ENCODE measurements at places on chromosomes 3 and 15.

GRCh38 chr15:76464247-76464646 lies 127.7 kb downstream of the ISL2 start:
- DNase-seq = no peak

DNA sequence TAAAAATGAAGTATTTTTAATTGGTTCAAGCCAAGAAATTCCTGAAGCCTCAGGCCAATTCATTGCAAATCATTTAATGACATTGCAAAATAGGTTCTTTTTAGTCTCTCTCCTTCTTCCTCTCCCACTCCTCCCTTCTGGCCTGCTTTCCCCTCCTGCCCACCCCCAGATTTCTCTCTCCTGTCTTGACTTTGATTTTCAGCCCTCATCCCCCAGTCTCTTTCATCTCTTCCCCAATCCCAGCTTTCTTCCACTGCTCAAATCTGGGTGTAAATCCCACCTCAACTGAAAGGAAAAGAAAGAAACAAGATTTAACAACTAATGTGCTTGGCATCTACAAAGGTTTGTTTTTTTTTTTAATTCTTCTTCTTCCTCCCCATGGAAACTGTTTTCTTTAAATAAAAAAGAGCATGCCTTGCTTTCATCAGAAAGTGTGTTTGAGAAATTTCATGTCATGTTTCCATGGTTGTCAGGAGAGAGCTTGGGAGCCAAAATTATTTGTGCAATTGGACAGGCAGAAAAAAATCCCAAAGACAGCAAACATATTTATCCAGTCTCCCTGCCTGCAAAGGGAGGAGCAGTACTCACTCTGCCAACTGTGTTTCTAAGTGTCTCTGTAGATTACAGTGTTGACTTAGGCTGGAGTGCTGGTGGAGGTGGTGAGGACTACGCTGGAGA lies 50.4 kb downstream of the BOC start:
- no peak for DNase-seq

- no peak for DNase-seq
These were observed 878.8 kb downstream of the NAALADL2 start for GRCh38 chr3:175737646-175738572.

- no peak for DNase-seq
These were observed 753.4 kb downstream of the FHIT start for GRCh38 chr3:60497902-60498301.

DNA sequence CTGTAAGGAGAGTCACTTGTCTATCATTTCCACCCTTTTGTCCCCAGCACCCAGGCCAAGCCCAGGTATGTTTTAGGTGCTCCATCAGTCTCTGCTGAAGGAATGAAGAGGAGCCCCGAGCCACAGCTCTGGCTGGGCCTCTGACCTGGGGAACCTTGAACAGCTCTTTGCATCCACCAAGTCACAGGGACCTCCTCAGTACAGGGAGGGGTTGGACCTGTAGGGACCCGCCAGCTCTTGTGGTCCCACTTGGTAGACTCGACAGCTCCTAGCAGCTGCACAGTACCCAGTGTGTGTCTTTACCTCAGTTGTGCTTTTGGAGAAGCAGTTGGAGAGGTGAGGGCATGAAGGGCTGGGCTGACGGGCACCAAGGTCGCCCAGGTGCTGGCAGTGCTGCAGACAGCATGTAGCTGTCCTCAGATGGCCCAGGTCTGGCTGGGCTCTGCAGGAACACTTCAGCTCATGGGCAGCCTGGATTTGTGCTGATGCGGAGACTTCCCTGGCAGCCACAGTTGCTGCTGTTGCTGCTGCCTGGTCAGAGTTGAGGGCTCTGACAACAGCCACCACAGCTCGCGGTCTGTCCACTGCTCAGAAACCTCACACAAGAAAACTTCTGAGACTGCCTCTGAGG lies 123.6 kb downstream of the CACNA1D start:
- DNase-seq = no peak

- no peak for DNase-seq
These were observed 46.1 kb downstream of the C2CD4A start for GRCh38 chr15:62112616-62113593.

DNA sequence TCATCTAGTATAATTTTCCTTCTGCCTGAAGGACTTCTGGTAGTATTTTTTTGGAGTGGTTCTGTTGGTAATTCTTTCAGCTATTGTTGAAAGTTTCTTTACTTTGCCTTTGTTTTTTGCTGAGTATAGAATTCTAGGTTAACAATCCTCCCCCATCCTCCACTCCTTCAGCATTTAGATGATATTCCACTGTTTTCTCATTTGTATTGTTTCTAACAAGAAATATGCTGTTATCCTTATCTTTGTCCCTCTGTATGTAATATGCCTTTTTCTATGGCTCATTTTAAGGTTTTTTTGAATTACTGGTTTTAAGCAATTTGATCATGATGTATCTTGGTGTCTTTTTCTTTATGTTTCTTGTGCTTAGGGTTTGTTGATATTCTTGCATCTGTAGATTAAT lies 53.9 kb downstream of the KLF15 start:
- DNase-seq = no peak

DNA sequence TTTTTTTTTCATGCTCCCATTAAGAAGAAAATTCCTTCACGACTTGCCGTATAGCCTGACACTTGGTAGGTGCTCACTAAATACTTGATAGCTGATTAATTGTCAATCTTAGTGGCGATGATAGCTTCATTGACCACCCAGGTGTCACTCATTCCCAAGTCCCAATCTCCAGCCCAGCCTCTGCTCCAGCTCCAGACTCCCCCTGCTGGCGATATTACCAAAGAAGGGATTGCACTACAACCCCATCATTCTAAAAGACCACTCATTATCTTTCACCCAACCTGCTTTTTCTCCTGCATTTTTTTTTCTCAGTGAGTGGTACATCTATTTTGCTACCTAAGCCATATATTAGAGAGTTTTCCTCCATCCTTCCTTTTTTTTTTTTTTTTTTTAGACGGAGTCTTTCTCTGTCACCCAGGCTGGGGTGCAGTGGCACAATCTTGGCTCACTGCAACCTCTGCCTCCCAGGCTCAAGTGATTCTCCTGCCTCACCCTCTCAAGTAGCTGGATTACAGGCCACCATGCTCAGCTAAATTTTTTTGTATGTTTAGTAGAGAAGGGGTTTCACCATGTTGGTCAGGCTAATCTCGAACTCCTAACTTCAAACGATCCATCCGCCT lies 19.5 kb upstream of the COMMD2 start:
- DNase-seq = peak; percentile 9

- DNase-seq = no peak
These were observed 68.6 kb downstream of the ZNF621 start for GRCh38 chr3:40593351-40593750.

- DNase-seq = peak; percentile 66
These were observed 897 bp upstream of the TLE3 start for GRCh38 chr15:70098461-70099166.

- DNase-seq = no peak
These were observed 63.1 kb downstream of the FOXP1 start for GRCh38 chr3:71520161-71521020.

- no peak for DNase-seq
These were observed 57.0 kb upstream of the CMTM7 start for GRCh38 chr3:32334675-32335074.

GRCh38 chr3:58612830-58613229 lies 35.6 kb upstream of the FAM107A start:
- no peak for DNase-seq

GRCh38 chr15:60551781-60552161 lies 72.8 kb upstream of the ICE2 start:
- DNase-seq = no peak

- DNase-seq = no peak
These were observed 69.8 kb upstream of the MNS1 start for GRCh38 chr15:56534728-56535127.

DNA sequence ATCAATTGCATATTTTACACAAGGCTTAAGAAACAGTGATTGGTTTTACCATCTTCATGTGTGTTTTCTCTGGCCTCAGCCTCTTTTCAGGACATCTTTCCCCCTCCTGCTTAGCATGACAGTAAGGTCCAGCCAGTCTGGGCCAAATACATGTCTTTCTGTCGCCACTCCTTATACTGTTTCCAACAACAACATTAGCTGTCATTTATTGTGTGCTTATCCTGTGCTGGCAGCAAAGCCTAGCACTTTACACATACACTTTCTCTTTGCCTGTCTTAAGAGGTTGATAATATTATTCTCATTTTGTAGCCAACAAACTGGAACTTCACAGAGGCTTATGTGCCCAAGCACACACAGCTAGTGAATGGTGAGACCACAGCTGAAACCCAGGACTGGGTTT lies 37.8 kb downstream of the B3GALNT1 start:
- no peak for DNase-seq

GRCh38 chr3:104596551-104596950 lies 770.2 kb upstream of the ALCAM start:
- no peak for DNase-seq

DNA sequence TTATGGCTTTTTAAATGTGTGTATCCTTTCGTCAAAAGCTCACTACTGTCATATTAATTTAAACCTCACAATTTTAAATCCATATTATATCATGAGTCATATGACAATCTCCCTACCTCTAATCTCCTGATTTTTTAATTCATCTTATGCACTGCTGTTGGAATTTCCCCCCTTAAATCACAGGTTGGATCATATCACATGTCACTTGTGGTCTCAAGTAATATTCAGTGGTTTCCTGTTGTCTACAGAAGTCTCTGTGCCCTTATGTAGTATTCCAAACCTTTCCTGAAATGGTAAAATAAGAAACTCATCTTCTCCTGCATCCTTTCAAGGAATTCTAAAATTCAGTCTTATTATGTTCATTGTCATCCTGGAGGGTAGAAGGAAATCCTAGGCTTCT lies 116.0 kb upstream of the CBLB start:
- DNase-seq = no peak

DNA sequence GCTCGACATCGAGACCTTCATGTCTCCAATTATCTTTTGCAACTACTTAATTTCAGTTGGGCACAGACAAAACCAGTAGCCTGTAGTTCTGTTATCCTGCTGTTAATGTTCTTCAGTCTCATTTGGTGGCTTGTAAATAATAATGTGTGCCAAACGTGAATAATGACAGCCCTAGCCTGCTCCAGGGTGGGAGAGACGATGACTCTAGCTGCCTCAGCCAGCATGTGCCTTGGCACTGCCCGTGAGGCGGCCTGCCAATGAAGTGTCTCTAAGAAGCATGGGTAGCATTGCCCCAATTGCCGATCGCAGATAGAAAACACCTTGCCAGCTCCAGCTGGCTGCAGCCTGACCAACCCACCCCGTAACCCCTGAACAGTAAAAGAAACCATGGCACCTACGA lies 58.8 kb downstream of the ASB7 start:
- no peak for DNase-seq

DNA sequence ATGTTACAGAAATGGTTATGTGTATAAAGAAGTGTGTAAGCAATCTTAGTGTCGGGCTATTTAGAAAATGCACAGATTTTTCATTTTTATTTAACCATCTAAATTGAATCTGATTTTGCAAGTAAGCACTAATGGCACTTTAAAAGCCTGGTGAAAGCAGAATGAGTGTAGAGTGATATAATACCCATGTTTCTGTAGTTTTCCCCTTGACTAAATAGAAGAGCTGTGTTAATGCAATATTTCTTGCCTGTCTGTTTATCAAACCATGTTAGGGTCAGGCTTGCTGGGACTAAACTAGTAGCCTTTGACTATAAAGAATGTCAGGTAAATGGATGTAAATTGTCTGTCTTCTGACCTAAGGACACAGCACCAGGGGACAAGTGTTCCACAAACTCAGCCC lies 714.0 kb downstream of the CADM2 start:
- no peak for DNase-seq

- no peak for DNase-seq
These were observed 36.6 kb downstream of the OXSM start for GRCh38 chr3:25826510-25826909.

DNA sequence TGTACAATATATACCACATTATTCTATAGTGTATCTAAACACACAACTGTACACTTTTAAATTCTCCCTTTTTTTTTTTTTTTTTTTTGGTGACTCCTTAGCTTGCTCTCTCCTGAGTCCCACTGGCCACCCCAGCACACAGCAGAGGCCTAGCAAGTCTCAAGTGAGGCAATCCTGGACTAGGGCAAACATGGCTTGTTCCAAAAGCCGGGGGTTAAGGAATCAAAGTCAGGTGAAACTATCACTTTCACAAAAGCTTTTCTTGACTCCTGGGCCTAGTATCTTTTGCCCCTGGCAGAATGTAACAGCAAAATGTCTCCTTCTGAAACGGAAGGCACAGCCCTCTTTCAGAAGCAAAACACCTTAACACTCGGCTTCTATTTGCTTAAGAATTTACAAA lies 5.8 kb downstream of the EOMES start:
- no peak for DNase-seq

- no peak for DNase-seq
These were observed 2.8 kb upstream of the SLC28A2 start for GRCh38 chr15:45249125-45249780.

- no peak for DNase-seq
These were observed 574.0 kb downstream of the NAALADL2 start for GRCh38 chr3:175433026-175433674.

- DNase-seq = no peak
These were observed 177.4 kb downstream of the POTEB3 start for GRCh38 chr15:21262851-21263425.

GRCh38 chr15:22735781-22736180 lies 50.7 kb upstream of the NIPA1 start:
- DNase-seq = no peak

GRCh38 chr15:49863431-49864224 lies 242.8 kb downstream of the DTWD1 start:
- no peak for DNase-seq

DNA sequence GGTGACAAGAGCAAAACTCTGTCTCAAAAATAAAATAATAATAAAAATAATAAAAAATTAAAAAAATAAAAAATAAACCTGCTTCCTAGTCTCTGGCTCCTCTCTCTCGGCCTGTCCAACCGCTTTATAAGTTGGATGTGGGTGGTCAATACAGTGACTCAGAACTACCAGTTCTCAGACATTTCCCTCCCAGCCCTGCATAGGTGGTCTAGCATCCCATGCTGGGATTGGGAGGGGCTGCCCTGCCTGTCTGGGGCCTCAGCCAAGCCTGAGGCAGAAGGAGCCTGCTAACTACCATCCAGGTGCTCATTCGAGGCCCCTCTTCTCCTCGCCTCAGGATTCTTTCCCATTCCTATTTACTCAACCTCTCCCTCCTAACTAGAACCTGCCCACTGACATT lies 33.3 kb upstream of the BLM start:
- DNase-seq = no peak

DNA sequence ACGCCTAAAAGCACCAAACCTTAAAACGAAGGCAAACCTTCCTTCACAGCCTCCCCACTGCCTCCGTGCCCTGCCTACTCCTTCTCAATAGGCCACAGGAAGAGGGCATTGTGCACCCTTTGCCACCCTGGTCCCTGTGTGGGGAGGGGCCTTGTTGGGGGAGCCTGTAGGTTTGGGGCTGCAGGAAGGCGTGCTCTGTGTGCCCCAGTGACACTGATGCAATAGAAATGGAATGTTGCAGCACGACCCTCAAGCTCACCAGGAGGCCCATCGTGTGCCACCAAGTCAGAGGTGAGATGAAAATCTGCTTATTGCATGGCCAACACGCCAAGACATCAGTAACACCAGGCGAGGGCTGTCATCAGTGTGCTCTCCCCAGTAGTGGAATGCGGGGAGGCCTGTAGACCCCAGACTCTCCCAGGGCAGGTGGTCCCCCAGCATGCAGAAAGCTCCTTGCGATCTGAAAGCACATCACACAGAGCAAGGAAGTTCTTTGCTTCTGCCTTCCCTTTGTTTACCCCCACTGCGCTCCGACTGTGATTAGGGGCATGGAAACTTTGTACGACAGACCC lies 86.2 kb downstream of the ASB7 start:
- no peak for DNase-seq

GRCh38 chr15:85137489-85138168 lies 156.0 kb downstream of the PDE8A start:
- DNase-seq = no peak

Measured in hippocampal formation (tissue), 2 donors.